ENCODE measurements at places on chromosomes 11 and 22.

GRCh38 chr22:43859621-43860020 lies 2.7 kb downstream of the SULT4A1 start:
- DNase-seq, result no peak
- no peaks in the 10 kb centered on the region for H3K36me3 ChIP-seq
- peaks cover 66% of the 10 kb centered on the region for H3K27me3 ChIP-seq

DNA sequence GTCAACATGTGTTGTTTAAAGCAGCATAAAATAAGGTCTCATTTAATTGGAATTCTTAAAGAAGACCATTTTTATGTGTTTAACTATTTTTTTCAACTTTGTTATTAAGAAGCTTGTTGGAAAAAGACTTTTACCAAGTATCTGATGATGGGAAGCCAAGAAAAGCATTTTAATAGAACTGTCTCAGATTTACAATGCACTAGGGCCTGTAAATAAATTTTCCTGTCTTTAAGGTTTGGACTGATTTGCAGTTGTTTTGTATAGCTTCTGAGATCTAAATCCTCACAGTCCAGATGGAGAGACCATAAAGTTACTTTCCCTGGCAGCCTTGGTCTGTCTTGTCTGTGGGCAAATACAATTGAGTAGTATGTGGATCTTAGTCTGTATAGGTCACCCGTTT lies 41.6 kb downstream of the EXT2 start:
- no peak overlapping the region for H3K4me3 ChIP-seq
- H3K36me3 ChIP-seq, result peaks cover 29% of the 10 kb centered on the region
- H3K27me3 ChIP-seq, result no peaks in the 10 kb centered on the region
- H3K27ac ChIP-seq, result no peak overlapping the region
- H3K4me1 ChIP-seq, result peaks cover 6% of the 10 kb centered on the region
- DNase-seq, result no peak

GRCh38 chr11:61656347-61657077 lies 23.7 kb upstream of the DAGLA start:
- no peak overlapping the region for H3K27ac ChIP-seq
- no peak overlapping the region for H3K4me3 ChIP-seq
- DNase-seq, result no peak
- H3K27me3 ChIP-seq, result peaks cover 46% of the 10 kb centered on the region
- no peaks in the 10 kb centered on the region for H3K36me3 ChIP-seq

DNA sequence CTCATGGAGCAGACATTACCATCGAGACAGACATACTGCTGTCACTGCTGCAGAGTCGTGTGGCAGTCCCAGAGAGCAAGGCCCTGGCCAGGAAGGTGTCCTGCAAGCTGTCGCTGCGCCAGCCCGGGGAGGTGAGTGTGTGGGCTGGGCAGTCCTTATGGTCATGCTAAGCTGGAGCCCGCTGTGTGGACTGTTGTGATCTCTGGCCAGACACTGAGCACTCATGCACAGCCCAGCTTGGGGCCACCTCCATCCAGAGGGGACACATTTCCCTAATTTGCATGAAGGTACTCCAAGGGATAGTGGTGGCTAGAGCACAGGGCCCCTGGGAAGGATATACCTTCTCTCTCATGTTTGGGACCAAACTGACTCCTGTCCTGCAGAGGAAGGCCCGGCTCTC lies 9.6 kb downstream of the ANKK1 start:
- DNase-seq, result no peak
- H3K36me3 ChIP-seq, result no peaks in the 10 kb centered on the region
- peaks cover 27% of the 10 kb centered on the region for H3K4me1 ChIP-seq
- H3K27me3 ChIP-seq, result no peaks in the 10 kb centered on the region

GRCh38 chr11:13316528-13316961 lies 39.0 kb downstream of the BMAL1 start:
- no peak overlapping the region for H3K4me3 ChIP-seq
- peaks cover 64% of the 10 kb centered on the region for H3K4me1 ChIP-seq
- H3K36me3 ChIP-seq, result peaks cover 25% of the 10 kb centered on the region

DNA sequence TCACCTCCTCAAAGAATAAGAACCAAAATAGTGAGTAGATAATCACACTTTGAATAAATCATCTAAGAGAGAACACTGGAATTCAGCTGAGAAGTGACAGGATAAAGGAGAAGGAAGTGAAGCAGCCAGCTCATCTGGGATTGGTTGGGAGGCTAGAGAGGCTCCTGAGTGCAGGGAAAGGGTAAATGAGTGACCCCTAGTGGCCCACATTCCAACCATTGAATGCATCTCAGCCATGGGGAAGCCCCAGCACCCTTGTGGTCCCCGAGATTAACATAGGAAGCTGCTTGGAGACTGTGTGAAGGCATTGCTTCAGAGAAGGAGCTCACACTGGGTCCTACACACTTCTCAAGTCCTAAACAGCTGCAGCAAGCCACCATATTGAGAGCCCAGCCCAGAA lies 82.3 kb downstream of the JRKL start:
- no peak for DNase-seq
- peaks cover 40% of the 10 kb centered on the region for H3K27me3 ChIP-seq
- no peak overlapping the region for H3K4me3 ChIP-seq
- H3K36me3 ChIP-seq, result no peaks in the 10 kb centered on the region

DNA sequence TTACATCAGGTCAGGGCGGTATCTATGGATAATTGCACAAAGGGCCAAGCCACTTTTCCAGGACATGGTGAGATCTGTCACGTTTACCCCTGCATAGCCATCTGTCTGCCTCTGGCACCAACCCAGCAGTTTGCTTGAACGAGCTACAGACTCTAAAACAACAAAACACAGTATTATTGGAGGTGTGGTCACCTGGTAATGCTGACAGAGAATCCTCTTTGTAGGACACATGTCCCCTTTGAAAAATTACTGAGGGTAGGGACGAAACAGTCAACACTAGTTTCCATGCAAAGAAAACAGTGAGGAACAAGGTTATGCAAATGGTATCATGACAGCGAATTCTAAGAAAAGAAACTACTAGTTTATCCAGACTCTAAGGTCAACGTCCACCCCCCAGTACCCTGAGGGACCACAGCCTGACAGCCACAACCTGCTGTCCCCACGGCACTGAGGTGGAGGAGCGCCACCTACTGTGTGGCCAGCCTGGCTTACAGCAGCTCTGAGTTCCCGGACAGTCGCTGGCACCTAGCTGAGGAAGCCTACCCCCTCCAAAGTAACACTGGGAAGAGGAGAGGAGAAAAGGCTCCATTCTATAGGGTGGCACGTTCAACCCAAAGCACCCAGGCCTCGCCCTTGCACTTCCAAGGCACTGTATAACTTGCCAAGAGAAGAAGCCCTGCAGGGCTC lies 117.4 kb upstream of the BID start:
- peaks cover 58% of the 10 kb centered on the region for H3K36me3 ChIP-seq
- no peak overlapping the region for H3K4me3 ChIP-seq
- peaks cover 7% of the 10 kb centered on the region for H3K4me1 ChIP-seq
- DNase-seq, result no peak
- no peaks in the 10 kb centered on the region for H3K27me3 ChIP-seq

DNA sequence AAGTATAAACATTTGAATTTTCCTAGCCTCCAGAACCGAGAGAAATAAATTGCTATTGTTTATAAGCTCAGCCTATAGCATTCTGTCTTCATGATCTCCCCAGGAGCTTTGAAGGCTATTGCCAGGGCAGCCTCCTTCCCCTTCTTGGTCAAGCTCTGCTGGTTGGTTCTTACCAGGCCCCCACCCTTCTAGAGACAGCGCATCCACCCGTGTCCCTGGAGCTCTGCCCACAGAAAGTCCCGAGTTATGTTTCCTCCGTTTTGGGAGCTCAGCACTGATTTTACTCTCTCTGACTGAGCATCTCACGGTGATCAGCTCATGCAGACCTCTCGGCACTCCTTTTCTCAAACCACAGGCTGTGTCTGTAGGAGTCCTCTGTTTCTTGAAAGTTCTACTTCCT lies 123.8 kb upstream of the SORL1-AS1 start:
- H3K36me3 ChIP-seq, result no peaks in the 10 kb centered on the region
- no peak for DNase-seq
- H3K27ac ChIP-seq, result no peak overlapping the region
- peaks cover 7% of the 10 kb centered on the region for H3K4me1 ChIP-seq
- no peaks in the 10 kb centered on the region for H3K27me3 ChIP-seq

DNA sequence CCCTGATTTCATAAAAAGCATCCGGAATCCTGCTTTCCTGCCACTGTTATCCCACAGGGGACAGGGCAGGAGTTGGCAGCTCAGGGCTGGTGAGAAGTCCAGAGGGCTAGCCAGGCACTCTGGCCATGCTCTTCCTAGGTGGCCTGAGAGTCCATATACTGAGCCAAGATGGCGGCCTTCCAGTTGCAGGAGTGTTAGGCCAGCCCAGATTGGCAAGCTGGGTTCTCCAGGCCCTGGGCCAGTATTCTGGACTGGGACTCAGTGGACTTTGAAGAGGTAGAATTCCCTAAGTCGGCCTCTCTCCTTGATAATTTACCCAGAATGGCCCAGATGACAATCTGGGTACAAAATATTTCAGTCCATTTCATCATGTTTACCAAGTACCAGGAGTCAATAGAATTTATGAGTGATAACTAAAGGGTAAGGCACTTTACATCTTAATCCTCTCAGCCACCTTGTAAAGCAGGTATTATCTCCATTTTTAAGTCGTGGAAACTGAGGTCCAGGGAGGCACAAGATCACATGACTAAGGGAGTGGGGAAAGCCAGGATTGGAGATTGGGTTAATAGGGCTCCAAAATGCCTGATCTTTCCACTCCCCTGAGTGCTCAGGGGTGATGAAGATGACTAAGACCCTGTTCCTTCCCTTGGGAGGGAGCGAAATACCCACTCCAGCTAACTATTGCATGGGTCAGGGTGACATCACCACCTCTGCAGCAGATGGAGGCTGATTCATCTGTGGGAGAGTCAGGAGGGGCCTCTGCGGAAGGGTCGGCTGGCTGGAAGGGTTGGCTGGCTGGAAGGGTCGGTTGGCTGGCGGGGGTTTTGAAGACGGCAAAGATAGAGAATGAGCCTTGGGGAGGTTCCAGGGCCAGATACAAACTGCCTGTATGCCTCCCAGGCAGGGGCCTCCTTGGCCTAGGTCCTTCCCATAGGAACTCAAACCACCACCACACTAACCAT lies 1.2 kb upstream of the MICALL1 start:
- H3K4me1 ChIP-seq, result peaks cover 37% of the 10 kb centered on the region
- peaks cover 4% of the 10 kb centered on the region for H3K36me3 ChIP-seq
- peak overlapping the region; percentile 72 for H3K4me3 ChIP-seq
- H3K27ac ChIP-seq, result peak overlapping the region; percentile 84
- peak; percentile 92 for DNase-seq

DNA sequence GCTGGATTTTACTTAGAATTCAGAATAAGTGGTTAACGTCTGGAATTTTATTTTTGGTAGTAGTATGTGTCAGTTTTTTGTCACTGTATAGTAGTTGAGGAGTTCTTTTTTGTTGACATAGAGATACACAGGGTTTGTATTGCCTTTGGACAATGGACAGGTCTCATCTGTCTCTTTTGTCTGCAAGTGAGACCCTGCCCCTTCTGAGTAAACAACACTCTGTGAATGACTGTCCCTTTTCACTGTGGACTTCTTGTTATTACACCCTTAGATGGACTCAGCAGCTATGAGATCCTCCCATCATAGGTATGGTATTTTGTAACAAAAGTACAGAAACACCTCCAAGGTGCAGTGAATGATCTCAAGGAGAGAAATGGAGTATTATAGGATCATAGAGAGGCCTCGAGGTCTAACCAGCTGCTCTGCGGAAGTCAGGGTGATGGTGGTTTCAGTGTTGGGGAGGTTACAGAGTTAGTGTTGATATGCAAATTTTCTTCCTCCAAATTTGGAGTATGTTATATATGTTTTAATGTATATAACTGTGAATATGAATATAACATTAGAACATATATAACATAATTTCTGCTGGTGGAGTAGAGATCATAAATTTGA lies 7.8 kb downstream of the PPP6R3 start:
- H3K27me3 ChIP-seq, result no peaks in the 10 kb centered on the region
- no peak for DNase-seq
- H3K27ac ChIP-seq, result no peak overlapping the region
- H3K4me1 ChIP-seq, result peaks cover 63% of the 10 kb centered on the region
- H3K4me3 ChIP-seq, result no peak overlapping the region

- no peaks in the 10 kb centered on the region for H3K27me3 ChIP-seq
- H3K36me3 ChIP-seq, result peaks cover 62% of the 10 kb centered on the region
- no peak for DNase-seq
- H3K4me3 ChIP-seq, result no peak overlapping the region
Observed at GRCh38 chr22:17893900-17894535, 119.7 kb upstream of the BID start.

- peaks cover 8% of the 10 kb centered on the region for H3K4me1 ChIP-seq
- H3K36me3 ChIP-seq, result no peaks in the 10 kb centered on the region
- H3K27ac ChIP-seq, result peak overlapping the region; percentile 70
- peak; percentile 71 for DNase-seq
- peaks cover 39% of the 10 kb centered on the region for H3K27me3 ChIP-seq
Observed at GRCh38 chr11:119509969-119510401, 87.0 kb upstream of the THY1 start.

DNA sequence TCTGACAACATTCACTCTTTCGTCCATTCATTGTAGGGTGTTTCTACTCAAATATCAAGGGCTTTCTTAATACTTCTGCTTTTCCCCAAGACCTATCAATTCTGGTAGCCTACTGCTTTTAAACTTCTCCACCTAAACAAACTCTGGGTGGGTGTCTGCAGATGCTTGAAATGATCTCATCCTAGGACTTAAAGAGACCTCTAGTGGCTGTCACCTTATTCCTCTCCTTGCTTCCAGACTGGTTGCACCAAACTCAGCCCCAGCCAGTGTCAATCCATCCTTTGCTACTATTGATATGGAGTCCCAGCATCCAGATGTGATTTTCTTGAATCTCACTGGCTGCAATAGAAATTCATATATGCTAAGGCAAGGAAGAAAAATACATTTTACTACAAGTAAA lies 274.7 kb downstream of the NXPE2 start:
- H3K4me1 ChIP-seq, result no peaks in the 10 kb centered on the region
- H3K27ac ChIP-seq, result no peak overlapping the region

DNA sequence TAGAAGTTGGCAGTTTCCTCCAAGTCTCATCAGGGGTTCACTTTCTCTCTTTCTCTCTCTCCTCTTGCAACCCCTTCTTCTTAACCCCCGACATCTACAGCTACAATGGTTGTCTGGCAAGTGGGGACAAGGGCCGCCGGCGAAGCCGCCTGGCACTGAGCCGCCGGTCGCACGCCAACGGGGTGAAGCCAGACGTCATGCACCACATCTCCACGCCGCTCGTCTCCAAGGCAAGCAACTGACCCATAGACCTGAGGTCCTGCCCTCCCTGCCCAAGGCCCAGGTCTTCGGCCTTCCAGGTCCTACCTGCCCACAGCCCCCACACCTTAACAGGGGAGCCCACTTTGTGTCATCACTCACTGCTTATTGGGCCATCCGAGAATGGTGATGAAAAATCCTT lies 4.4 kb downstream of the PELI3 start:
- no peaks in the 10 kb centered on the region for H3K4me1 ChIP-seq
- peaks cover 18% of the 10 kb centered on the region for H3K36me3 ChIP-seq
- H3K4me3 ChIP-seq, result no peak overlapping the region
- DNase-seq, result no peak

- no peak overlapping the region for H3K4me3 ChIP-seq
- no peaks in the 10 kb centered on the region for H3K36me3 ChIP-seq
- peaks cover 17% of the 10 kb centered on the region for H3K27me3 ChIP-seq
- H3K4me1 ChIP-seq, result peaks cover 17% of the 10 kb centered on the region
- no peak overlapping the region for H3K27ac ChIP-seq
- DNase-seq, result peak; percentile 57
Observed at GRCh38 chr11:116691771-116692177, 81.0 kb downstream of the BUD13 start.

Data from MCF 10A (cell line).